ENCODE measurements at places on chromosomes 6 and 20. TPM values are rescaled to one million over a fixed set of nuclear protein-coding genes. Genes with fewer than 3 reads are reported as not detected.

TCP11 gene
- total RNA-seq: 0.24 TPM

DNA sequence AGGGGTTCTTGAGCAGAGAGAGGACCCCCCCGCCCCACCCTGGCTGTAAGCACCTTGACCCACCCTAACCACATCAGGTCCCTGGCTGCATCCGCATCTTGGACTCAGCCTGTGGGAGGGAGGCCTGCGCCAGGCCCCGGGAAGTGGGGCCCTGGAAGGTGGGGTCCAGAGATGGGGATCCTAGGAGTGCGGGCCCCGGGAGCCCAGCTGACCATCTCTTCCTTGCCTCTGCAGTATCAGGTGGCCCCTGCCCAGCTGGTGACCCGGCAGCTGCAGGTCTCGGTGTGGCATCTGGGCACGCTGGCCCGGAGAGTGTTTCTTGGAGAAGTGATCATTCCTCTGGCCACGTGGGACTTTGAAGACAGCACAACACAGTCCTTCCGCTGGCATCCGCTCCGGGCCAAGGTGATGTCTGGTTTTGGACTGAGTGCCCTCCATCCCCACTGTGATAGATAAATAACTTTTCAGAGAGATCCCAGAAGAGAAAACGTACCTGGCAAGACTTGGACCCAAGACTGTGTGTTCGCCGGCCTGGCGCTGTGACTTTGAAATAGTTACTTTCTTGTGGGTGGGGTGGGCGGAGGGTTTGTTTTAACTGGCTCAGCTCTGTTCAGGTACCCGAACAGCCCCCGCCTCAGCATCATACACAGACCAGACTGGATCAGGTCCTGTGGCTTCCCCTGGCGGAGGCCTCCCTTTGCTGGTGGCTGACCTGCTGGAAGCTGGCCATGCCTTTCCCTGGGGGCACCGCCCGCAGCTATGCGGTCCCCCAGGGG lies 62.0 kb downstream of the EZR start:
- H3K4me3 ChIP-seq: no peak overlapping the region
- H3K27me3 ChIP-seq: no peaks in the 10 kb centered on the region
- H3K27ac ChIP-seq: no peak overlapping the region
- H3K36me3 ChIP-seq: no peaks in the 10 kb centered on the region
- H3K4me1 ChIP-seq: no peaks in the 10 kb centered on the region

GRCh38 chr6:68194846-68195478 lies 440.1 kb upstream of the ADGRB3 start:
- no peak overlapping the region for H3K27ac ChIP-seq
- no peak overlapping the region for H3K4me3 ChIP-seq
- no peak for DNase-seq
- H3K4me1 ChIP-seq: no peaks in the 10 kb centered on the region
- no peaks in the 10 kb centered on the region for H3K27me3 ChIP-seq

POM121L2 gene
- total RNA-seq: not detected

ADGRF5 gene
- total RNA-seq: 5.1 TPM

VWA7 gene
- total RNA-seq: 3.6 TPM

- no peak for DNase-seq
- no peaks in the 10 kb centered on the region for H3K27me3 ChIP-seq
- H3K4me3 ChIP-seq: no peak overlapping the region
- no peak overlapping the region for H3K27ac ChIP-seq
Measured at GRCh38 chr6:66772800-66773199, 1065.8 kb upstream of the EYS start.

DNA sequence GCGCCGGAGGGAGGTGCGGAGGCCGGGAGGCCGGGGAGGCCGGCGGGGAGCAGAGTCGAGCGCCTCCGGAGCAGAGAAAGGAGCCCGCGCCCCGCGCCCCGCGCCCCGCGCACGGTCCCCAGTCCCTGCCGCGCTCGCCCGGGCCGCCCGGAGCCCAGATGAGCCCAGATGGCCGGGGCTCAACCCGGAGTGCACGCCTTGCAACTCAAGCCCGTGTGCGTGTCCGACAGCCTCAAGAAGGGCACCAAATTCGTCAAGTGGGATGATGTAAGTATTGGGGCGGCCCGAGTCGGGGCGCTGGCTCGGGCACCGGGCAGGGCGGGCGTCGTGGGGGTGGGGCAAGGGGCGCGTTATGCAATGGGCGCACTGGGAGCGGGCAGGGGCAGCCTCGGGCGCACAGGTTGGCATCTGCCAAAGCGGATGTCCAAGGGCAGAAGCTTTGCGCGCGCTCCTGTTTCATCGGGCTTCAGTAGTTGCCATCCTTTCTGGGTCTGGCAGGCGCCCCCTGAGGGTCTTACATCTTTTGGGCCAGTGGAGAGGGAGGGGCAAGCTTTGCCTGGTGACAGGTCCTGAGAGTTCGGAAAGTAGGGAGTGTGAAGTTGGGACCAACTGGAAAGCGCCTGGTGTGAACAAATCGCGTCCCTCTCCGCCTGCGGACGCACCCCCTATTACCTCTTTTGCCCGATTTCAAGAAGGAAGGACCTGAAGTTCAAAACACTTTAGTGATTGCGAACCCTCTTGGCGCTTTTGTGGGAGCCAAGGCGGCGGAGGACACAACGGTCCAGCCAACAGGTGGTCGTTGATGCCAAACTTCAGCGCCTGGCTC lies 631 bp downstream of the PLCB1 start:
- peak overlapping the region; percentile 51 for H3K27ac ChIP-seq
- DNase-seq: peak; percentile 42
- H3K36me3 ChIP-seq: no peaks in the 10 kb centered on the region
- H3K4me3 ChIP-seq: peak overlapping the region; percentile 55
- no peaks in the 10 kb centered on the region for H3K27me3 ChIP-seq
- peaks cover 5% of the 10 kb centered on the region for H3K4me1 ChIP-seq

SNX3 gene
- total RNA-seq: 180 TPM

NHLRC1 gene
- 1.4 TPM for total RNA-seq

DNA sequence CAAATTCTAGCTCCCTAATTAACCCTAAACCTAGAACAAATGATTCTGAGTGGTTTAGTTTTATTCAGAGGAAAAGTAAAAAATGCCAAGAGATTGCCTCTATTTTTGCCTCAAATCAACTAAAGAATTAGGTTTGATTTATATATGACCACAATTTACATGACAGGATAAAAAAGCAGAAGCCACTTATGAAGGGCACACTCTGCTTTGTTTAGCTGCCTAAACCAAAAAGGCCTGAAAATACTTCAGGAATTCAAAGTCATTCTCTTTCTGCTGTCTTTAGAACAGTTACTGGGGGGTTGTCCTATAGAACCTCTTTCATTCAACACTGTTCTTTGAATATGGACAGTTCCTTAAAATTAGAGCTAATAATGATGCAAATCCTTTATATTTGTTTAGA lies 5.3 kb downstream of the FBXO5 start:
- H3K4me1 ChIP-seq: peaks cover 3% of the 10 kb centered on the region
- no peaks in the 10 kb centered on the region for H3K36me3 ChIP-seq
- no peak overlapping the region for H3K4me3 ChIP-seq

USP49 gene
- total RNA-seq: 4.7 TPM

EDN1 gene
- 7.8 TPM for total RNA-seq

RALGAPA2 gene
- total RNA-seq: 27.4 TPM

SLCO4A1 gene
- total RNA-seq: 10.9 TPM

BTN3A1 gene
- total RNA-seq: 16.8 TPM

DNA sequence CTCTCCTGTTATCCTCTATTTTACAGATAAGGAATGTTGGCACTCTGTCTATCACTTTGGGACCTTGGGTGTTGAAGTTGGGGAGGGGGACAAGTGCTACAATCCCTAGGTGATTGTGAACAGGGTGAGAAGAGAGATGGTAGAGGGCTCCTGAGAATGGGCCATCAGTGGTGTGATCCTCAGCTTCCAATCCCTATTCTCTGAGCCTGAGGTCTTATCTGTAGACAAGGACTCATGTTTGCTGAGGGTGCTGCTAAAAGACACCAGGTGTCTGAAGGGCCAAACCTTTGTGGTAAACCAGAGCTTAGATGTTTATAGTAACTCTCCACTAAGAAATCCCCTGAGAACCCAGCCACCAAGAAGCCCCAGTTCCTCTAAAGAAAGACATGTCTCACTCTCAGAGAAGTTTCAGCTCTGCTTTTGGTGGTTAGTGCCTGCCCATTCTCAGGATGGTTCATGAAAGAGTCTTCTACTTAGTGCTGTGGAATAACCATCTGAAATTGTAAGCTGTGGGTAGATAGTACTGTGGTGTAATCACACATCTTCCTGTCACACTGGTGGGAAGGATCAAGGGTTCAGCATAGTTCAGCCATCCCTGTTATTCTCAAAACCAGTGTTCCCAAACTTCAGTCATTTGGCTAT lies 58.2 kb upstream of the IL20RA start:
- no peaks in the 10 kb centered on the region for H3K4me1 ChIP-seq
- no peak for DNase-seq
- H3K36me3 ChIP-seq: no peaks in the 10 kb centered on the region
- H3K4me3 ChIP-seq: no peak overlapping the region
- no peak overlapping the region for H3K27ac ChIP-seq

- no peak overlapping the region for H3K27ac ChIP-seq
- H3K27me3 ChIP-seq: no peaks in the 10 kb centered on the region
- no peaks in the 10 kb centered on the region for H3K4me1 ChIP-seq
- no peaks in the 10 kb centered on the region for H3K36me3 ChIP-seq
- H3K4me3 ChIP-seq: no peak overlapping the region
- DNase-seq: no peak
Measured at GRCh38 chr6:107770541-107770940, 53.6 kb downstream of the SCML4 start.

MACROD2 gene
- total RNA-seq: 25.5 TPM
